ENCODE measurements at places on chromosomes 13 and 19.

- no peak for DNase-seq
These were observed 14.7 kb downstream of the ALOX5AP start for GRCh38 chr13:30750036-30750435.

- DNase-seq, result no peak
These were observed 19.1 kb upstream of the KLF12 start for GRCh38 chr13:74153316-74153715.

DNA sequence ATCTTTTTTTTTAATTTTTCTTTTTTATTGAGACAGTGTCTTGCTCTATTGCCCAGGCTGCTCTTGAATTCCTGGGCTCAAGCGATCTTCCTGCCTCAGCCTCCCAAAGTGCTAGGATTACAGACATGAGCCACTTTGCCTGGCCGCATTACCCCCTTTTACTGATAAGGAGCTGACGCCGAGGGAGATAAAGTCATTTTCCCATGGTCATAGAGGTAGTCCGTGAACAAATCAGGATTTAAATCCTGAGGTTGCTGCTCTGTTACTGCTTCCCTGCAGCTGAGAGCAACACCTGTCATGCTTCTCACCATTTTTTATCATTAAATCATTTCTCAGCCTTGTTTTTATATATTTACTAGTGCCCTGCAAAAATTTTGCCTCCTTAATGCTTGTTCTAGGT is 7.4 kb downstream of the CYSLTR2 start:
- no peak for DNase-seq

GRCh38 chr13:22487932-22488331 is 692.8 kb upstream of the SGCG start:
- DNase-seq, result no peak

- no peak for DNase-seq
These were observed 13.7 kb upstream of the SMARCA4 start for GRCh38 chr19:10946958-10947657.

DNA sequence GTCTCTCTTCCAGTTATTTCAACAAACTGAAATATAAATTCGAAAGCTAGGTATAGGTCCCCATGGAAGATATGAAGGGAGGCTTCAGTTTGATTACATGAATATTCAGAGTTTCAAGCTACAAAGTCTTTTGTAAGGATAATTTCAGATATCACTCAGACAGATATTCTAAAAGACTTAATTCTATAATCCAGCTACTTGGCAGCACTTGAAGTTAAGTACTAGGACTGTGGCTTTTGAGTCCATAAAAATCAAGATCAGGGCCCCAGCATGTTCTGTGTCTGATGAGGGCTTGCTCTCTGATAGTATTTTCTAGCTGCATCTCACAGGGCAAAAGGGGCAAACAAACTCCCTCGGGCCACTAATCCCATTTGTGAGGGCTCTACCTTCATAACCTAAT is 160.6 kb upstream of the IRS2 start:
- DNase-seq, result no peak

GRCh38 chr19:5189318-5189607 is 151.3 kb downstream of the PTPRS start:
- no peak for DNase-seq

All from stimulated activated CD8-positive, alpha-beta memory T cell treated with anti-CD3 and anti-CD28 coated beads, Interleukin-2, amount 100 ng/mL, for 48 hours (primary cell).